ENCODE measurements at places on chromosomes 16 and 17.

- peak; percentile 51 for DNase-seq
Measured at GRCh38 chr17:2965621-2966595, 97.5 kb downstream of the OR1D5 start.

DNA sequence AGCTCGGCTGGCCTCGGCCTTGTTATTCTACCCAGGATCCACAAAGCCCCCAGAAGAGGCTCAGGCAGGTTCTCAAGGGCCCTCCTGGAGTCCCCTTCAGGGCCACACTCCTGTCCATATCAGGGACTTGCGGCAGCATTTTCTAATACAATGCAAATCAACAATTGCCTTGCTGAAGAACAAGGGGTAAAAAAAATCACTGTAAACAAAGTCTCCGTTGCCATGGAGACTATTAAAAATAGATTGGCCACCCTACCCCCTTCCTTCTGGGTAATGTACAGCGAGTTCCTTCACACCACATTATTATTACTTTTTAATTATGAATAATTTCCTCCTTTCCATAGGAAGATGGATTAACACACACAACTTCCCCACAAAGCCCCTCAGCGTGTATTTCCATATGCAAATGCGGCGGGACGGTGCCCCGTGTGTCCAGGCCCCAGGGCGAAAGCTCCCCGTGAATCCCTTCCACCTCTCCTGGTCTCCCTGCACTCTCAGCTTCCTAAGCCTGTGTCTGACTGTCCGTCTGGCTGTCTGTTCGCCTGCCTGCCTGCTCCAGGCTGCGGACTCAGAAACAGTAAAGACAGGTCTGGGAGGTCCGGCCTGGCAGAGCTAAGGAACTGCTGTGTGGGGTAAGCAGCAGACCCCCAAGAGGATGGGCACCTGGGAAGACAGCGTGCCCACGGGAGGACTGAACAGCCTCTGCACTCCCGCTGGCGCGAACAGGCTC, 196.6 kb downstream of the RBFOX3 start:
- DNase-seq = no peak

DNA sequence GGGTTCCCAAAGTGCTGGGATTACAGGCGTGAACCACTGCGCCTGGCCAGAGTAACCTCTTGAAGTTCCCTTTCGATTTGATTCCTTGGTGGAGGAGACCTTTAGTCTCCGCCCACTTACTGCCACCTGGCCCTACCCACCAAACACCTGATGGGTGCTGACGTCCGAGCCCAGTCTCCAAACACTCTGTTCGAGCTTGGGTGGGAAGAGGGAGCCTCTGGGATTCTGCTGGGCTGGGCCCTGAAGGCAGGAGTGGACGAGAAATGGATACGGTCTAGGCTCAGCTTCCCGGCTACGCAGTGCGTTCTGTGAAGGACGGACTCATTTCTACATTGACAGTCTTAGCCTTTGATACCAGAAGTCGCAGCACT, 870 bp upstream of the ITGA3 start:
- DNase-seq = peak; percentile 53

GRCh38 chr16:78900966-78901365, 699.6 kb downstream of the MAF start:
- DNase-seq = no peak

- DNase-seq = peak; percentile 61
Measured at GRCh38 chr17:50129728-50130558, at the start of gene SAMD14. SAMD14 (minus strand) TSS chr17:50130160; CDS start chr17:50124959, 5,201 bp downstream.

DNA sequence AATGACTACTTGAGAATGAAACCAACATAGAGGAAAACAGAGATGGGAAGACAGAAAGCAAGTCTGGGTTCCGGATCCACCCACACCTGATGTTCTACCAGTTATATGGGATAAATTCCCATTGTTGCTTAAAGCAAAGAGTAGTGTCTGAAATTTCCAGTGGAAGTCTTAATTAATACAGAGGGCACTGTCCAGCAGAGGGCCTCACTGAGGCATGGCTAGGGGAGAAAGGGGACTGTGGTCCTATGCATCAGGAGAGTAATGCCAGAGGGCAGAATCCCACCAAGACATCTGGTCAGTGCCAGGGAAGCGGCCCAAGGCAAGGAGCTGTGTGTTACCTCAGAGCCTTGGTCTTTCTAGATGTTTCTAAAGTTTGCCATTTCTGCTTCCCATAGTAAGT, 7.5 kb upstream of the UMOD start:
- DNase-seq = no peak

GRCh38 chr17:7260151-7260550, 2.1 kb downstream of the CLDN7 start:
- no peak for DNase-seq

DNA sequence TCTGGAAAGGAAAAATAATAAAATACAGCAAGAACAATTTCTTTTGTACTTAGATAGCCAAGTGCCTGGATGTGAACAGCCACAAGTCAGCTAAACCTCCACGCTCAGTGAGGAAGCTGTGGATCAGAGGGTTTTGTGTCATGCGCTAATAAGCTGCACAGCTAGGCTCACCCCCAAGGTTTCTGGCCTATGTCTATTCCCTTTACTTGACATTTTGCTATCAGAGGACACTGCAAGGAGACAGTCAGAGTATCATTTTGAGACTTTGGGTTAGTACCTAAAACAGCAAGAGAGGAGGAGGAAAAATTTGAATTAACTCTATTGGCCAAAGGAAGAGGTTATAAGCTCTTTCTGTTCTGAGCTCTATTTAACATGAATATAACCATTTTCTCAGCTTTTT, 139.3 kb downstream of the KCNJ2 start:
- no peak for DNase-seq

DNA sequence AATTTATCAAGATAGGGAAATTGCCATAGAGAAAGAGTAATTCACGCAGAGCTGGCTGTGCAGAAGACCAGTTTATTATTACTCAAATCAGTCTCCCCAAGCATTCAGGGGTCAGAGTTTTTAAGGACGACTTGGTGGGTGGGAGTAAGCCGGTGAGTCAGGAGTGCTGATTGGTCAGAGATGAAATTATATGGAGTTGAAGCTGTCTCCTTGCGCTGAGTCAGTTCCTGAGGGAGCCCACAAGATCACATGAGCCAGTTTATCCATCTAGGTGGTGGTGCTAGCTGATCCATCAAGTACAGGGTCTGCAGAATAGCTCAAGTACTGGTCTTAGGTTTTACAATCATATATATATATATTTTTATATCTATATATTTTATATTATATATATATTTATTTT, 6.0 kb upstream of the AQP8 start:
- peak; percentile 91 for DNase-seq

DNA sequence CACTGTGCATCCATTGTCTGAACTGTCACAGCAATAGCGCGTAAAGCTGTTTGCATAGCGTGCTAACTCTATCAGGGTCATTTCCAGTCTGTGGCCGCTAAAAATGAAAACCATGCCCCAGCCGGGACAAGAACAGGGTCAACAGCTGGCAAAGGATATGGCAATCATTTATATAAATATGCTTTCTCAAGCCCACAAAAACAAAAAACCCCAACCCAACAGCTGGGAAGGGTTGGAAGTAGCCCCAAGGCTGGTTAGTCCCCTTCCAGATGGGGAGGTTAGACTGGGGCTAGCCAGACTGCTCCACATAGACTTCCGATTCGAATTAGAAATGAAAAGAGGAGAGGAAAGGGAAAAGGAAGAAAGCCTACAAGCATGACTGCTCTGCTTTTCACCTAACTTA, 203.3 kb upstream of the TBX2 start:
- no peak for DNase-seq

GRCh38 chr16:11134722-11135463, 121.1 kb downstream of the SOCS1 start:
- no peak for DNase-seq

DNA sequence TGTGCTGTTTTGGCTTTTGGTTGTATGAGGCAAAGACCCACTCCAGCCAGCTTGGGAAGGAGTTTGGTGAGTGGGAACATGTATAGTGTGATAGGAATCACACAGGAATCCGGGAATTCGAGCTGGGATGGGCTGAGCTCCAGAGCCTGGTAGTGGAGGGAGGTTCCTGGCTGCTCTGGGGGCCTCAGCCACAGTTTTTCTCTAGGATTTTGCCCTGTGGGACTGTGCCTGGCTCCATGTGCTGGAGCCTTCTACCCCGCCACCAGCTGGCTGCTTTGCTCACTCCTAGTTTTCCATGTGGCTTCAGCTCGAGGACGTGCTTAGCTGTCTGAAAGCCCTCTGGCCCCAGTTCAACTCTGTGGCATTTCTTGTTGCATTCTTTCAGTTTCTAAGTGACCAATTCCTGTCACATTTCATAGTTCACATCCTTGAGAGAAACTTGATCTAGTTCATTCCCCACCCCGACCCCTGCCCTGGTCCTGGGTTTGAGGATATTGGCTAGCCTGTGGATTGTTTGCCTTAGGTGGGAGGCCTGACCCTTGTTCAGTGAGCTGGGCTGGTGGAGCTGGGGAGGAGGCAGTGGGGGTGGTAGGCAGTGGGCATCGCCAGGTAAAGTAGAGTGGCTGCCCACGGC, 5.0 kb downstream of the SEC14L1 start:
- peak; percentile 74 for DNase-seq

- no peak for DNase-seq
Measured at GRCh38 chr17:58336456-58337209, 8.0 kb upstream of the TSPOAP1 start.

GRCh38 chr17:80920441-80920840, 71.2 kb upstream of the CHMP6 start:
- no peak for DNase-seq

- peak; percentile 38 for DNase-seq
Measured at GRCh38 chr16:2910441-2910969, 1.2 kb upstream of the FLYWCH1 start.

DNA sequence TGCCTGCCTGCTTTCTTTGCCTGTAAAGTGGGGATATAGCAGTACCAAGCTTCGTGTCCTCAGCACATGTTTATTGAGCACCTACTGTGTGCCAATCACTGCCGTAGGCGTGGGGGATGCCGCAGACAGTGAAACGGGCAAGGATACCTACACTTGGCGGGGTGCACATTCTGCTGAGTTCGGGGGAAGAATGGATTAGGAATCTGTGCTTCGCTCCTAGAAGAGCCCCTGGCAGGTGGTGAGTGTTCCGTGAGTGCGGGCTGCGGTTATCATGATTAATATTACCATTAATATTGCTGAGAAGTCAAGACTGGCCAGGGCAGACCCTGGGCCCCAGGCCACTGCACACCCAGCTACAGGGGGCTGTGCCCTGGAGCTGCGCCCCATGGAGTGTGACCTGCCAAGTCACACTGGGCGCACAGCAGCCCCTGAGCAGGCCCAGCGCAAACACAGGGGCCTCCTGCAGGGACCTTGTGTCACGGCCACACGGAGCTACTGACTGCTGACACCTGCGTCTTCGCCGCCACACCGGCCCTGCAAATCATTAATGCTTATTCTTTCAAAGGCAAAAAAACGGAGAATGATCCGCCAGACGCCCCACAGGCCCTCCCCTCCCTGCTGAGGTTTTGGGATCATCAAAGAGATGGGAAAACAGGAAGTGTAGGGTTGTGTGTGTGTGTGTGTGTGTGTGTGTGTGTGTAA, 213.4 kb upstream of the GSE1 start:
- DNase-seq = no peak

DNA sequence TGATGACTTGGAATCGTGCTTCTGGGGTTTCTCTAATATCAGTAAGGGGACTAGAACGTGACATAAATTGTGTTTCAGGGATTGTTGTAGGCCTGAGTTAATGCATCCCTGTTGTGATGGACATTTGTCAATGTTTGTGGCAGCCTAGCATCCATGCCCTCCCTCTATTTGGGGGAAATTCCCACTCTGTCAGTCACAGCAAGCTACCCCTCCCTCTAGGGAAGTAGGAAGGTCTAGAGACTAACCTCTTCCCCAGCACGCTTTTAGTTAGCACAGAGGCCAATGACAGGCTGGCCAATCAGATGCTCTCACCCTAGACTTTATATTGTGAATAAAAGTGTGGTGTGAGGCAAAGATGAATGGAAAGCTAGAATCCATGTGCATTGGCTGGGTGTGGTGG, 32.4 kb upstream of the NF1 start:
- no peak for DNase-seq

GRCh38 chr17:31067691-31068184, 27.0 kb upstream of the NF1 start:
- peak; percentile 96 for DNase-seq

GRCh38 chr17:66893382-66893781, 58.5 kb downstream of the CACNG5 start:
- DNase-seq = peak; percentile 17

DNA sequence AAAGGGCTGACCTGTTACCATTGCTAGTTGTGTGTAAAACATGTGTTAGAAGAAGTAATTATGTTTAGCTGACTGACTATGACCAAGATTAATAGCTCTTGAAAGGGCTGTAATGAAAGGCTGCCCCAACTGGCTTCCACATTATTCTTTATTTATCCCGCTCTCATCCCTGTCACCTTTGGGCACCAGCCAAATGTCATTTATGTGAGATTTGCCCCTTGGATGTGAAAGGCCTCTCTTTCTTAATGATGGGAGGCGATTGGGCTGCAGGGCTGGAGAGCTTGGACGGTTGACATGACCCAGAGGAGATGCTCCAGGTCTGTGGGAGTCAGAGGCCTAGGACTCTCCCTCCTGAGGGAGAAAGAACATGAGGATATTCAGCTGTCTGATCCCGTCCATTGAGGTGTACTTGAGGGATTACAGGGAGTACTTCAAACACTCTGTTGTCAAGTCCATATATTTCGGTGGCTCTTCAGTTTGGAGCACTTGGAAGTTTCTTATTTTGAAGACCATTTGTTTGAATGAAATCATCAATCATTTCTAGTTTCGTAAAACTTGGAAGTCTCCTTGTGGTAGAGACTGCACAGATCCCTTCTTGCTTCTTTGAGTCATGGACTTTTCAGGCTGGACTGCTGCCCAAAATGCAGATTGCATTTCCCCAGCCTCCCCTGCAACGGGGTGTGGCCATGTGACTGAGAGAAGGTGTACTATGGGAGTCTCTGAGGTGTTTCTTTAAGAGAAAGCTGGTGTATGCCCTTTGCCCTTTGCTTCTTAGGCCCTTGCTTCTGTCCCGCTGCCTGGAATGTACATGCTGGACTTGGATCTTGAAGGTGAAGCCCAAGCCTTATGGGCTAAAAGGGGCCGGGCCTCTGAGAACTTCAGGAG, 51.3 kb downstream of the FTO start:
- DNase-seq = peak; percentile 40

GRCh38 chr17:68807998-68808772, 147.0 kb downstream of the ABCA8 start:
- no peak for DNase-seq

GRCh38 chr17:56434610-56435009, 158.9 kb upstream of the NOG start:
- DNase-seq = no peak

DNA sequence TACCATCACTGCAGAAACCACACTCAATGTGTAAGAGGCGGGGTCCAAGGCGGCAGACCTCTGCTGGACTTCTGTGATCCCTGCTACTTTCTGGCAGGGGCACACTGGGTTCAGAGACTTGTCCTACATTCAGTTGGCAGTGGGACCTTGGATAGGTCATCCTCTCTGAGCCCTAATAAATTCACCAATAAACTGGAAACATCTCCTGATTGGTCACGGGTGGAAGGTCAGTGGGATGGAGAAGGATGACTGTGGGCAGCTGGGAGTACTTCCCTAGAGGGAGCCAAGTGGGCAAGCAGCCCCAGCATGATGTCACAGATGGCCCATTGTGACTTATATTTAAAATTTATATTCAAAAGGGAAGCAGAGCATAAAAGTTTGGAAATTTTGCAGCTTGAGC, 49.7 kb downstream of the RNF112 start:
- no peak for DNase-seq

- DNase-seq = no peak
Measured at GRCh38 chr16:21226749-21227148, 6.8 kb upstream of the ANKS4B start.

All from ELR (cell line).